ENCODE measurements at places on chromosomes 2 and 18.

DNA sequence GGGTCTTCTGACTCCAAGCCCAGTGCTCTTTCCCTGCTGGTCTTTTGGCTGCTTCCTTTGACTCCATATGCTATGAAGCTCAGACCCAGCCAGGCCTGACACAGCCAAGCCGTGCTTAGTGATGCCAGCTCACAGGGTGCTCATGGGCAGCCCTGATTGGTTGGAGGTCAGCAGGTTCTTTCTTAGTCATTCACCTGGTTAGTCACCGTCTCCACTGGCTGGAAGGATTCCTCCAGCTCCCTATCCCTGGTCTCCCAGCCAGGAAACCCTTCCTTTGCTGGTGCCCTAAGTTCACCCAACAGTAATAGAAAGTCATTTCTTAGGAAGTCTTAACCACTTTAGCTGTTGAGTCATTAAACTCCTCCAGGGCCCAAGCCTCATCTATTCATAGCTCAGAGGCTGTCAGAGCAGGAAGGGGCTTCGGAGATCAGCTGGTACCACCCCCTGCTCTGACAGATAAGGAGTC, 3.9 kb downstream of the KCNK3 start:
- no peak for DNase-seq

GRCh38 chr18:30451981-30452380, 590.6 kb downstream of the DSC3 start:
- DNase-seq, result no peak

DNA sequence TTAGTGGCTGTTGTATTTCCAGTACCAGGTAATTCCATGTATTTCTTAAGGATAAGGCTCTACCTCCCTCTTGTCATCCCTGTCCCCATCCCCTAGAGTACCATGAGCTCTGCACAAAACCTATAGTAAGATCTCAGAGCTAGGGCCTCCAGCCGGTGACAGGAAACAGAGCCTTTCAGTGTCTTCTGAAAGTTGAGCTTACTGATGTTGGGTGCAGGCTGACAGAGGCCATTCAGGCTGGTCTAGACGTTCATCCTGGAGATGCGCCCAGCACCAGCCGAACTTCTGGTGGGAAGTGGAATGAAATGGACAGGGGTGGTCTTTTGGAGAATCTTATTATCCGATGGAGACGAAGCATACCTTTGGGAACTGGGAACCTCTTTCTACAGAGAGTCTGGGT, 16.7 kb upstream of the LYPD6B start:
- no peak for DNase-seq

- no peak for DNase-seq
These were observed 72.8 kb upstream of the TMEFF2 start for GRCh38 chr2:192267484-192267883.

Data from CD4-positive, alpha-beta T cell treated with Interleukin-17A for 4 hours (primary cell).